NCI-H1694 (cell line): ENCODE measurements at places on chromosomes 1 and 21.
A peak's percentile ranks its signal among the peaks of the same experiment; 100 is the strongest.

DNA sequence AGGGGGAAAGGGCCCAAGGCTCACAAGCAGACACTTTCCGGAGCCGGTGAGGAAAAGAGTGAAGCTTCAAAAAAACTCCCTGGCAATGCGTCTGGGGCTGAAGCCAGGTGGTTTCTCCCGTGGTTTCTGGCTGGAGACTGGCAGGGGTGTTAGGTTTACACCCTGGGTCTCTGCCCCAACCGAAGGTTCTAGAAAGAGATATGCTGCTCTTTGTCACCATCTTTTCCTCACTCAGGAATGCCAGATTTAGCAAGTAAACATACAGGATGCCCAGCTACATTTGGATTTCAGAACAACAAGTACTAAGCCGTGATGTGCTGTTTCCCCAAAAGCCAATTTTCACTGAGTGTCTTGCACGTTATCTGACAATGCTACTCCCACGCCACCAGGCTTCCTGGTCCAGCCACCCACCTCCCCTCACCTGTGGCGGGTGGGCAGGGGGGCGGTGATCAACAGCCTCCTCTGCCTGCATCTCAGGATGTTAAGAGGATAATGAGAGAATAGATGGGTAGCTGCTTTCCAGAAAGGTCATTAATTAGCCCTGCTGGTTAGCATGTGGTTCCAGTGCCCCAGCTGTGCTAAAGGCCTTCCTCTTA, 69.6 kb upstream of the OLIG2 start:
- DNase-seq, result no peak

- no peak for DNase-seq
These were observed 17.0 kb downstream of the TNFRSF25 start for GRCh38 chr1:6448749-6449631.

DNA sequence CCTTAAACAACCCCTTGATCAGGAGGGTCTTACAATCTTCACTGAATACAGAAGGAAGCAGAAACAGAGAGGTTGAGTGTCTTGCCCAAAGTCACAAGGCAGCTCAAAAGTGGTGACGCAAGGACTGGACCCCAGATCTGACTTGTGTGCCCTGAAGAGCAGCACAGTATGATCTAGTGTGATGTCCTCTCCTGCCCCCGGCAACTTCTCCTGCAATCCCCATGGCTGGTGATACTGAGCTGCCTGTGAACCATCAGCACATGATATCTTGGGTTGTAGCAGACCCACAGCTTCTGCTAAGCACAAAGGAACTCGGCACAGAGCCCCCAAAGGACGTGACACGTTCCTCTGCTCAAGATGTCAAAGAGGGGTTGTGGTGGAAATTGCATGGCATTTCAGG, 51.2 kb upstream of the EDN2 start:
- no peak for DNase-seq

- DNase-seq, result no peak
These were observed 16.6 kb upstream of the ELOA start for GRCh38 chr1:23726686-23727085.

DNA sequence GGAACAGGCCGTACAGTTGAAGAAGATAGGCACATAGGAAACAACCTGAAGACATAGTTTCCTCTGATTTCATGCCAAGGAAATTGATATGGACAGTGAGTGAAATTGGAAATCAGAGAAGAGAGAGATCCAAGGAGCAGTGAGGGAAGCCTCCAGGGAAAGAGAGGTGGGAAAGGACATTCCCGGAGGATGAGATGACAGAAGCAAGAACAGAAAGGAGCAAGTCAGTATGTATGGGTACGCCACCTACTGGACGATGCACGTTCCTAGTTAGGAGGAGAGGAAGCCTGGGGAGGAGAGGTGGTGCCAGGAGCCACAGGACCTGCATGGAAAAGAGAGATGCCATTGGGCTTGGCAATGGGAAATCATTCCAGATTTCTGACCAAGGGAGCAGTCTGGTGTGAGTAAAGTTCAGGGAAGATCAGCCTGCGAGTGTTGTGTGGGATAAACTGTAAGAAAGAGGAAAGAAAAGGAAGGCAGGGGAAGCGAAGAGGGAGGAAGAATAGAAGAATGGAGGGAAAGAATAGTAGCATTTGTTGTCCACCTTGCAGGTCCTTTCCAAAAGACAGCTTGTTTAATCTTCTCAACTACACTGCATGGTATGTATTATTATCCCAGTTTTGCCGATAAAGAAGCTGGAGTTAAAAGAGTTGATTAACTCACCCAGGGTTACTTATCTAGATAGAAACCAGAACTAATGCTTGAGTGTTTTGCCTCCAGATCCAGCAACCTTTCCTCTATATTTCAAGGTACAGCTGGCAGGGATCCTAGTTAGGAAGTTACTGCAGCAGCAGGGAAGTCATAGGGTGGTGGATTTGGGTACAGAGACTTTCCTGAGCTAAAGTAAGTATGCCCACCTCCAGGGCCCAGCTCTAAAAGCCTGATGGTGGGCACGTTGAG, 27.4 kb downstream of the C1orf116 start:
- peak; percentile 6 for DNase-seq
